Activated CD4-positive, alpha-beta T cell treated with anti-CD3 and anti-CD28 coated beads, Interleukin-2, amount 10 ng/mL, durations not matched to agents 24 days and 14 days (primary cell): ENCODE measurements at places on chromosomes 2 and 18.

- no peak for DNase-seq
These were observed 233.7 kb upstream of the CWC22 start for GRCh38 chr2:180240774-180241173.

DNA sequence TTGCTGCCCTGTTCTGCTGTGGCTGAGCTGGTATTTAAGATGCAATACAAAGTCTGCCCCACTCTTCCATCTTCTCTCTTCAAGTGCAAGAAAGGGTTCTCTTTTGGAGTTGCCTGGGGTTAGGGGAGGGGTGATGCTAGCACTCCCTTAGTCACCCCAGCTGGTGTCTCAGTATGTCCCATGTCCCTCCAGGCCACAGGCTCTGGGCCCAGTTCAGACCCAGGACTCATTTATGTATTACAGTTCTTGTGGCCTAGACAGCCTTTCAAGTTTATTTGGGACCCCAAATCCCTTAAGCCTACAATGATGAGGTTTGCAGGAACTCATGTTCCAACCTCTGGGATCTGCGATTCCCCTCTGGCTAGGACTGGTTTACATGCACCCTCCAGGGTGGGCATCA is 47.2 kb upstream of the CCDC141 start:
- no peak for DNase-seq

DNA sequence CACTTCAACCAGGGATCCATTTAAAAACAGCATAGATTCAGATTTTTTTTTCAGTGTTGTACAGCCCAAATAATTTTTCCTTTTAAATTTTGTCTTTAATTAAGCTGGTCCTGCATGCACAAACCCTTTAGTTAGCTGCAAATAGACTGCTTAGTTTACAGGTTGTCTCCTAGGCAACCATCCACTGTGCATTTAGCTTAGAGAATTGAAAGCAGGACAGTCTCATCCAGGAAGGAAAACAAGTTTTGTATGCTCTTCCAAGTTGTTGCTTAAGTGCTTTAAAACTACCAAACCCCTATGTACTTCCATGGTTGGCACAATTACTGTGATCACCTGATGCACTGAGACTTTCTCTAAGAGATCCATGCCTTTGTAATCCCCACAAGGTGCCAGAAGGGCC is at the start of gene MAP3K19:
Gene MAP3K19 (minus strand): TSS at position 148 of the 400 bp plus-strand sequence. CDS start 22,800 bp downstream, outside the sequence.
- no peak for DNase-seq

DNA sequence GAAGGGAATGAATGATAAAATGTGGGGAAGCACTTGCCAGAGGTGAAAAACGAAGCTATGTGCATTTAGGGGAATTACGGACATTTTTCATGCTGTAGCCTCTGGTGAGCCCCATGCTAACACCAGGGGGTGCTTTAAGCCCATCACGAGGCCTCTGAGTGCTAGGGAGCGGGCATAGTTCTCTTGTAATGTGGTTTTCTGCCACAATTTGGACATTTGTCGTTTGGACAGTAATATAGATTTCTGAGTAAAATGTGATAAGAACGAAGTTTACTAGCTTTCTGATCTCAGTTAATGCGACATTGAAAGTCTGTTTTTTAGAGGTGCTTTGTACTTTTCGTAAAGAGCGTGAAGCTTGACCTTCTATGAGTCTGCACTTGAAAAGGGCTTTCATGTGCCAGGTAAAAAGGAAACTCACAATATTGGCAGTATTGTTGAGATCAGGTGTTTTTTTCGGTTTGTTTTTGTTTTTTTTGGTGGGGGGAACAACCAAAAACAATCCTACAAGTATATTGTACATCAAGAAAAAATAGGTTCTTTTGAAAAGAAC is 50.6 kb downstream of the TRAF3IP1 start:
- DNase-seq: peak; percentile 84

DNA sequence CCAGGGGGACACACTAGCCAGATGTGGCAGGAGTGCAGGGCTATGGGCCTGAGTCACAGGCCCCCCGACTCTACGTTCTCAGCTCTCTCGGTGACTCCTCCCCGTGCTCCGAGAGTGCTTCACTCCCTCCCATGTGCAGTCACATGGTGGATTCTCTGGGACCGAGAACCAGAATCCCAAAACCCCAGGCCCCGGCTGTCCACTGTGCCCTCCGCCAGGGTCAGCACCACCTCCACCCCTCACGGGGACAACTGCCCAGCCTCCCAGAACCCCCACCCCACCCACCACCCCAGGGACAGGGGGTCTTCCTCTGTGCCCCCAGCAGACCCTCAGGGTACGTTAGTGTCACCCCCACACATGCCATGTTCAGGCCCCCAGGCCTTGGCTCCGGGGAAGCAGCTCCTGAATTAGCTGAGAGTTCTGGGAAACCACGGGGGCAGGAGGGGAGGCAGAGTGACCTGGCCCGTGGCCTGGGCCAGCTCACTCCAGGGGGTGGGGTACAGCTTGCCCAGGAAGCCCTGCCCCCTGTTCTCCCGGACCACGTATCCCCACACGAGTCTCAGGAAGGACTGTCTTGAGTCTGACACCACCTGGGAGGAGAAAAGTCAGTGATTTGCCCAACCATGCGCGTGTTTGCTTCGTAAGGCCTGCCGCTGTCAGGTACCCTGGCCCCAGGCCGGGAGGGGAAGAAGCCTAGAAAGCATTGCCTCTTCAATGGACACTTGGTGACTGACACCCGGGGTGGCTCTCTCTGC is 4.4 kb downstream of the RAMP1 start:
- DNase-seq: no peak

DNA sequence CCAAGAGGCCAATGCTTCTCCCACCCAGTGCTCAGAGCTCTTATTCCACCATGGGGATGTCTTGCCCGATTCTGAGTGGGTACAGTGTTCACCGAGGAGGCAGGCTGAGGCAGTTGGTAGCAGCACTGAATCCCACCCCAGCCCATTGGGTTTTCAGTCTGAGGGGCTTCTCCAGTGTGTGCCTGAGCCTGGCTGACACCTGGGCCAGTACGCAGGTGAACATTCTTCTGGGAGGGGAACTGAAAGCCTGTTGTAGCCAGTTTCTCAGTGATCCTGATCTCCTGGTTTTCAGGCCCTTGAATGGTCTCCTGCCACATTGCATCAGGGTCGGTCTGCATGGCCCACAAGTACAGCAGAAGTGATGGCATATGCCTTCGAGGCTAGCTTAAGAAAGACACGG is 98.2 kb downstream of the TMEM17 start:
- no peak for DNase-seq
